Nucleus accumbens (tissue), 56 donors: ENCODE measurements at places on chromosomes 12 and 14.

DNA sequence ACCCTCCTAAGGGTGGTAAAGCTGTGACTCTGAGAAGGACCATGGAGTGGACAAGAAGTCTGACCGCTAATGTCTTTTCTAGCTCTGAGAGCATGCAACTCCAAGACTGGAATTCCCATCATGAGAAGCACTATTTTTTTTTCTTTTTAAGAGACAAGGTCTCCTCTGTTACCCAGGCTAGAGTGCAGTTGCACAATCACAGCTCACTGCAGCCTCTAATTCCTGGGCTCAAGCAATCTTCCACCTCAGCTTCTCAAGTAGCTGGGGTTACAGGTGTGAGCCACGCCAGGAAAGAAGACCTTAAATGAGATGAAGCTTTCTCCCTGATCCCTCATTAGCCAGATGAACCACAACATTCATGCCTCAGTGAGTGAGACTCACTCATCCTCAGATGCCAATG is 19.2 kb downstream of the VDR start:
- no peak for DNase-seq

GRCh38 chr12:100101000-100101399 is 41.7 kb downstream of the BLTP3B start:
- no peak for DNase-seq

DNA sequence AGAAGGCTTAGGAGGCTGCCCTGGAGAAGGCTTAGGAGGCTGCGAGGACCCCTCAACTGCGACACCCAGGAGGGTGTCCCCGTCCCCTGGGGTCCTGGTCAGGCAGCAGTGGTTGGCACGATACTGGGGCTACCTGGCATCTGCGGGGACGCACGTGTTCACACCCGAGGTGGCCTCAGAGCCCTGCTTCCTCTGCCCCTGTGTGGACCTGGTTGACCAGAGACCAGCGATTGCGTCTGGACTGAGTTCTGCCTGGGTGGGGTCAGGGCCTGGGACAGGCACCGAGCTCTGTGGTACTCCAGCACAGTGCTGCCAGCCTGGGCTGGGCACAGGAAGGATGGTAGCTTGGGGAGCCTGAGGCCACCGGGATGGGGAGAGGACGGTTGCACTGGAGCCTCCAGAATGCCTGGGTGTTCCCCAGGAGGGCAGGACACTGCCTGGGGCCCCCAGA is 735 bp downstream of the ASPG start:
- DNase-seq = no peak

- no peak for DNase-seq
Observed at GRCh38 chr12:95548056-95548538, 3.2 kb downstream of the USP44 start.

GRCh38 chr12:42585841-42586216 is 3.7 kb downstream of the PRICKLE1 start:
- DNase-seq = no peak

GRCh38 chr12:90322006-90322405 is 613.4 kb upstream of the ATP2B1 start:
- no peak for DNase-seq

DNA sequence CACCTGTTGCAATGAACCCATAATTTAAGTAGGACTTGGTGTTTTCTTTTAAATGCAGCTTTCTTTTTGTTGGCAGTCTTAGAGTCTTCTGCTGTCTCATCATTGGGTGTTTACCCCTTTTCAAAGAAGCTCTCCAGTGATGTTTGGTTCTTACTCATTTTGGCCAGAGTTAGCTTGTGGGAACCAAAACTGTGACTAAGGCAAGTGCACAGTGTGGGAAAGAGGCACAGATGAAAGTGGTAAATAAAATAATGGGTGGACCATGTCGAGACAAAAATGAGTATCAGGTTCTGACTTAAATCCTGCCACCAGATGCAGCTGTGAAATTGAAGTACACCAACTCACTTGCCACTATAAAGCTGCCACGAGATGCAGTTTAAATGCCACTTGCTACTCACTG is 615.4 kb upstream of the MIS18BP1 start:
- DNase-seq = no peak

- DNase-seq = peak; percentile 56
Observed at GRCh38 chr14:97977651-97978261, 1180.6 kb downstream of the VRK1 start.

- DNase-seq = no peak
Observed at GRCh38 chr12:48947727-48948126, 9.6 kb downstream of the ARF3 start.

- DNase-seq = no peak
Observed at GRCh38 chr14:20692116-20692751, 3.7 kb downstream of the ANG start.

GRCh38 chr12:92506460-92506859 is 196.3 kb upstream of the PLEKHG7 start:
- DNase-seq = no peak

DNA sequence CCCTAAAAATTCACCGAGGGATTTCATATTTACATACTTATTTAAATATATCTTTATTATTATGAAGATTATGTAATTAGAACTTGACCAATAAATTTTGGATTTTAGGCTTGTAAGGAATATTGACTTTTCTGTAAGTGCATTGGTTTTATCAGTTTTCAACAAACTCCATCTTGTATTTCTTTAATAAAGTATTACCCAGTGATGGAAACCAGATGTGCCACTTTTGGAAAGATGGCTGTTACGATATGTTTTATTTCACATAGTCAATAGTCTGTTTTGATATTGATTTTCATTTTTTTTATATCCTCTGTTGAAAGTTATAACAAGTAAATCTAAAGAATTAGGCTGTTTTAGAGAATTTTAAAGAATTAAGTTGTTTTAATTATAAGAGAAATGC is 1.8 kb downstream of the MON2 start:
- DNase-seq = no peak

- no peak for DNase-seq
Observed at GRCh38 chr14:38311655-38312054, 55.8 kb upstream of the CLEC14A start.

DNA sequence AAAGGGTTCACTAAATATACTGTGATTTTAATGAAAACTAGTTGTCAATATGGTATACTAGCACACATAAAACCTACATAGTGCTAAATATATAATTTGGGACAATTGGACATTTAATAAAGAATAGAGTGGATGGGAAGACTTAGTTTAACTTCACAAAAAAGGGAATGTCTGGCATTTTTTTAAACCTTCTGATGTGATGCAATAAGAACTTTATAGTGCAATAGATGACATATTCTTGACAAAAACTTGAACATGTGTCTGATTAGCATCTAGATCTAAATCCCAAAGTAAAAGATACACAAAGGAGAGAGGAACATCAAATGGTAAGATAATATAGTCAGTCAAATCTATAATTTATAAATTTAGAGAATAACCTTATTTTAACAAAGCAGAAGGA is 488.3 kb upstream of the SYT1 start:
- DNase-seq = no peak

- no peak for DNase-seq
Observed at GRCh38 chr14:102675396-102675795, 82.9 kb downstream of the RCOR1 start.

DNA sequence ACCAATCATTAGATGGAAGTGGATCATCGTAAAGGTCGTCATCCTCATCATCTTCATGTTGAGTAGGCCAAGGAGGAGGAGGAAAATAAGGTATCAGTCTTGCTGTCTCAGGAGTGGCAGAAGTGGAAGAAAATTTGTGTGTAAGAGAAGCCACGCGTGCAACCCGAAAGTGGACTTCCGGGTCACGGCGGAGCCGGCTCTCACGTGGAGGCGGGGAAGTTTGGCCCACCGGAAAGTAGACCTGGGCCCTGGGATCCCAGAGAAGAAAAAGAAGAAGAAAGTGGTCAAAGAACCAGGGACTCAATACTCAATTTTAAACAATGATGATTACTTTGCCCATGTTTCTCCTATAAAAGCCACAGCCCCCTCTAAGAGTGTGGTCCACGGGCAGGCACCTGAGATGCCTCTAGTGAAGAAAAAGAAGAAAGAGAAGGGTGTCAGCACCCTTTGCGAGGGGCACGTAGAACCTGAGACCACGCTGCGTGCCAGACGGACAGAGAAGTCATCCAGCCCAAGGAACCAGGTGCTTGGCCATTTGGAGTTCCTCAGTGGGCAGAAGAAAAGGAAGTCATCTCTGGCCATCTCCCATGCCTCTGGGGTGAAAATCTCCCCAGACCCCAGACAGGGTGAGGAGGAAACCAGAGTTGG is 365.8 kb downstream of the BCAT1 start:
- DNase-seq = no peak

DNA sequence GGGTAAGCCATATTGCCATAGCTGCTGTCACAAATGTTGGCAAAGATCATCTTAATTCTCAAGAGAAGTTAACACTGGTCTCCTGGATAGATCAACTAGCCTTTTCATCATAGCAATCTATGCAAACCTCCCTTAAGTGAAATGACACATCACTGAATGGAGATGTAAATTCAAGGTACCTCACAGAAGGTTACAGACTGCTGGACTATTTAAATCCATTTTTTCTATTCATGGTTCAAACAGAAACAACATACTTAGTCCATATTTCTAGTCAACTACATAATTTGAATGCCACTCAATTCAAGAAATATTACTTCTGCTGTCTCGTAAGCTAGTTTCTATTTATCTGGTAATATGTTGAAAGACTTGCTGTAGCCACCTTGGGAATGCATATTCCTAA is 748.3 kb downstream of the C12orf50 start:
- no peak for DNase-seq

DNA sequence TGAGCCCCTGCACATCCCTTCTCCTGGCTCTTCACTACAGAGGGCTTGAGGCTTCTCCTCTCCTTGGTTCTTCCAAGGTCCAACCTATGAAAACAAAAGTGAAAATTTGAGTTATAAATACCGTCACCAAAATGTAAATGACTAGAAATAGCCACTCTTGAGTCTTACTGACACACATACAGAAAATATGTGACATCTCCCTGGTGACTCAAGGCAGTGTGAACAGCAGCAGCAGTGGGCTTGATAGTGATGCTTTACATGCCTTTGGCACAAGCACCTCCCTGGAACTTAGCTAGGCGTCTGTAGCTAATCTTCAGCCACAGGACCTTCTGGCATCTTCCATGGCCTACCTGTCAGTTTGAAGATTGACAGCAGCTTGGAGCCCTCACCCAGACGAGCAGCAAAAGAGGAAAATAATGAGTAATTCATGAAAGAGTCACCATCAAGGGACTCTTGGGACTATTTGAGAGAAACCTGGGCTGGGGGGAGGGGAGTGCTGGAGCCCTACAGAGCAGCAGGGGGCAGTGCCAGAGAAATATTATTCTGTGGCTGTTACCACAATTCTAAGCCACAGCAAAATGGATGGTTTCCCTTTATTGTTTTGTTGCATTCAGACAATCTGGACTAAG is 158.0 kb downstream of the KCNK10 start:
- DNase-seq = no peak

GRCh38 chr12:3641428-3642018 is 111.4 kb downstream of the CRACR2A start:
- DNase-seq = no peak

DNA sequence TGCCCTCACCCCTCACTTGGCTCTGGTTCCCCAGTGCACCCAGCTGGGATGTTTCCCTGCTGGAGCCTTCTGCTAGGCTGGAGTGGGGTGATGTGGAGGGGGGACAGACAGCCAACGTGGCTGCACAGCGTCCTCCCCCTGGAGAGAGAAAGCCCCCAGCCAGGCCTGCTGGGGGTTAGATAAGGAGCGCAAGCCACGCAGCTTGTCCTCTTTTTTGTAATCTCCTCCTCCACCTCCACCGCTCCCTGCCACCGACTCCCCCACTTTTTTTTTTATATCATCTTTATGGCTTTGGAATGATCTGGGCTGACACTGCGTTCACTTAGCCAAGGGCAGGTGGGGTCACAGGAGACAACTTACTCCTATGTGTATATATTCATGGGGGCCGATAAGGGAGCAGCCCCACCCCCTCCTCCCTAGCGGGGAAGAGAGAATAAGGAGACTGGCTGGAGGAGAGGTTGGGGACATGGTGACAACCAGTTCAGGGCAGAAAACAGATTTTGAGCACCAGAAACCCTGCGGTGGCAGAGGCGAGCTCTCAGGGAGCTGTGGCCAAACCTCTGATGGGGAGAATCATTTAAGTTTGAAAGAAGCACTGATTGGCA is 169.9 kb upstream of the LHX5 start:
- DNase-seq = no peak

- no peak for DNase-seq
Observed at GRCh38 chr12:78792052-78792698, 72.4 kb upstream of the SYT1 start.

- DNase-seq = no peak
Observed at GRCh38 chr14:80787876-80788275, 153.7 kb downstream of the CEP128 start.

GRCh38 chr12:97638739-97639138 is 176.1 kb downstream of the RMST start:
- no peak for DNase-seq

- peak; percentile 10 for DNase-seq
Observed at GRCh38 chr12:7806863-7807487, 17.8 kb downstream of the NANOG start.

- DNase-seq = no peak
Observed at GRCh38 chr12:18320036-18320617, 58.8 kb downstream of the PIK3C2G start.

DNA sequence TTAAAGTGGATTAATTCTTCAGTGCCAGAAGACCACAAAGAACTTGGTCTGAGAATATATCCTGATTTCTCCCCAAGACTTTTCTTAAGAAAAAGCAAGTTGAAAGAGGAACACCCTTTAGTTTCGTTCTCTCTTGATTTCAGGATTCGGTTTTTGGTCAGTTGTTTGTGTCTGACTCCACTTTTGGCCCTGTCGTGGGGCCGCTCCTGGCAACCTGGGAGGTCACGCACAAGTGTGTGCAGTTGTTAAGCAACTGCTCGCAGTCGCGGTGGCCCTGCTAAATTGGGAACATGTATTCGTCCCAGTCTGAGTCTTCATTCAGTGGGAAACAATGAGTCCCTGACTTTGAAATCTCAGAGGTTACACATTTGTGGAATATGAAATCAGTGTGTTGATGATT is 68.7 kb downstream of the RGS6 start:
- DNase-seq = peak; percentile 49

- no peak for DNase-seq
Observed at GRCh38 chr14:77584809-77585208, 31.6 kb downstream of the SPTLC2 start.

GRCh38 chr12:38523920-38524319 is 207.3 kb downstream of the ALG10B start:
- no peak for DNase-seq

DNA sequence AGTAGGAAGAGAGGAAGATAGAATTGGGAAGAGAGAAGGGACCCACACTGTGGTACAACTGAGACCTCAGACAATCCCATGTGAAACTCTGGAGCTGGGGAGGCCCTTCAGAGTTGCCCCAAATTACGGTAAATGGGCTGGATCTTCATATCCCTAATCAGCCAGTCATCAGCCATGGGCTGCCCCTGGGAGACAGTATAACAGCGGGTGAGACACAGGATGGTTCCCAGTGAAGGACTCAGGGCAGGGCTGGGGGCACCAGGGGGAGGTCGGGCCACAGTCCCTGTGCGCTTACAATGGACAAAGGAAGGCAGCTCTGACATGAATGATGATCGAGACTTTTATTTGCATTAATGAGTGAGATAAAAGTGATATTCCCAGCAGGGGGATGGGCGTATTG is 74.2 kb upstream of the BDKRB2 start:
- DNase-seq = no peak
